ENCODE measurements at places on chromosomes 2 and 18.

DNA sequence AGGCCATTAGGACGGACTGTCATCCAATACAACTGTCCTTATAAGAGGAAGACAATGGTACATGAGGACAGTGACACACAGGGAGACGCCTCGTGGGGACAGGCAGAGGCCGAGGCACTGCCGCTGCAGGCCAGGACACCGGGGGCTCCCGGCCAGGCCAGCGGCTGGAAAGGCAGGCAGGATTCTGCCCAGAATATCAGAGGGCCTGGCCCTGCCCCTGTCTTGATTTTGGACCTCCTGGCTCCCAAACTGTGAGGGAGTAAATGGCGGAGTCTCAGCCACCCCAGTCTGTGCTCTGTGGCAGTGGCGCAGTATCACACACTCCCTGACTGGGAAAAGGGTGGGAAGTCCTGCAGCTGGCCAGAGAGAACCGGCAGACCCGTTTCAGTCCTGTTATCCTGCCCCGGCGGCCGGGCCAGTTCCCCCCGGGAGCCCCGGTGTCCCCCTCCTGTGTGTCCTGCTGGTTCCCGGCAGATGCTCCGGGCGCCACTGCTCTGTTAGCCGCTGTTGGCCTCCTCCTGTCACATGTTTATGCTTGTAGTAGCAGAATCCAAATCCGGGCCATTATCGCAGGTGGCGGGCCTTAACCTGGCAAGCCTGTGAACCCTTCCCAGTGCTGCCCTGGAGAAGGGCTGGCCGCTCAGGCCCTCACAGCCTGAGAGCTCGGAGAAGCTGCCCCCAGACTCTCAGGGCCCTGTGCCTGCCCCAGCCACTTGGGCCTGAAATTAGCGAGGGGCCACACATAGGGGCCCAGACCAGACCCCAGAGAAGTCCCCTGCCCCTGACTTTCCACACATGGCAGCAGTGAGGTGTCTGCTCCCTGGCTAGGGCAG is 31.4 kb upstream of the TAF1B start:
- DNase-seq: no peak

GRCh38 chr18:25799231-25799630 is 291.2 kb downstream of the SS18 start:
- DNase-seq: no peak

- no peak for DNase-seq
Observed at GRCh38 chr2:108585436-108585835, 51.2 kb downstream of the LIMS1 start.

- DNase-seq: no peak
Observed at GRCh38 chr2:71603311-71603811, 150.0 kb downstream of the DYSF start.

GRCh38 chr2:102771114-102771513 is 9.3 kb downstream of the TMEM182 start:
- DNase-seq: no peak

DNA sequence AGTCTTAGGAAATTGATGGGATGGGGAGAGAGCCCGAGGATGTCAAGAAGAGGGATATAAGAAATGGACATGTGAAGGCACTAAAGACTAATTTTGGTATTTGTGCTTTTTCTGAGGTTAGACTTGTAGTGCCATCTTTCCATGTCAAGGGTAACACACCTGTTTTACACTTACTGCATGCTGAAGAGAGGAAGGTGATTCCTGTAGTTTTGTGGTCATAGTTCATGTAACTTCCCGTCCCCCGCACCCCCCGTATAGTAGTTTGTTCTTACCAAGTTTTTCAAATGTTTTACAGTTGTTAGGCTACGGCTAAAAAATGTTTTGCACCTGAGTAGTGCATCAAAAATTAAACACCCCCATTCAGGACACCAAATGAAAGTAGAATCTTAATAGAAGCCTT is 73.8 kb downstream of the CLIP4 start:
- DNase-seq: no peak

GRCh38 chr2:194514281-194514680 is 1142.7 kb upstream of the SLC39A10 start:
- no peak for DNase-seq

GRCh38 chr2:191922736-191923651 is 76.1 kb upstream of the CAVIN2 start:
- DNase-seq: no peak

Measured in stimulated activated effector memory CD8-positive, alpha-beta T cell treated with anti-CD3 and anti-CD28 coated beads, Interleukin-12 subunit alpha, Interleukin-12 subunit beta, amount 100 ng/mL, for 72 hours (primary cell).